ENCODE measurements at places on chromosomes 4 and X.

DNA sequence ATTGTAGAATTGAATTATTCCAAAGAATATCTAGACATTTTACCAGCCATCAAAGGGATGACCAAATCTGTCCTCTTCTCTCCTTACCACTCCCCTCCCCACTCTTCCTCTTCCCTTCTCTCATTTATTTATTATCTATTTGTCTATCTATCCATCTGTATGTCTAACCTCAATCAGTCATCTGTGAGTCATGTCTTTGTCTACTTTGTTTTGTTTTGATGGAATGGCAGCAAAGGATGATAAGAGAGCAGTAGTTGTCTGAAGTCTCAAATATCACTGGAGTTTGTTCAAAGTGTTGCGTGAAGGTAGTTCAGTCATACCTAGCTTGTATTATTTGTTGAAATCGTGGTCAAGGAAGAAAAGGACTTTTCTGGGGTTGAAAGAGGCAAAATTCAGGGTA, 34.7 kb upstream of the PGRMC2 start:
- DNase-seq, result no peak

DNA sequence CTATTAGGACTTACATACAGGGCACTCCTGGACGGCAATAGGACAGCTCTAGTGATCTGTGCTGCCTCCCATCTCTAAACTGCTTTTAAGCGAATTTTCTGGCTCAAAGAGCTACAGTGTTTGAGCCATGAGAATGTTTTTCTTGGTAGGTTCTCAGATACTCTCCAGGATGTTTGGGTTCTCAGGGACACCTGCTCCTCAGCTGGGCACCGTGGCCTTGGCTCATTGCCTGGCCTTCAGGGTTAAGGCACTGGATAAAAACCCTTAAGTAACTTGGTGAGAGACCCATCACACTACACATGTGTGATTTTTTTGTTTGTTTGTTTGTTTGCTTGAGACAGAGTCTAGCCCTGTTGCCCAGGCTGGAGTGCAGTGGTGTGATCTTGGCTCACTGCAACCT, 38.5 kb upstream of the HERC5 start:
- DNase-seq, result no peak

DNA sequence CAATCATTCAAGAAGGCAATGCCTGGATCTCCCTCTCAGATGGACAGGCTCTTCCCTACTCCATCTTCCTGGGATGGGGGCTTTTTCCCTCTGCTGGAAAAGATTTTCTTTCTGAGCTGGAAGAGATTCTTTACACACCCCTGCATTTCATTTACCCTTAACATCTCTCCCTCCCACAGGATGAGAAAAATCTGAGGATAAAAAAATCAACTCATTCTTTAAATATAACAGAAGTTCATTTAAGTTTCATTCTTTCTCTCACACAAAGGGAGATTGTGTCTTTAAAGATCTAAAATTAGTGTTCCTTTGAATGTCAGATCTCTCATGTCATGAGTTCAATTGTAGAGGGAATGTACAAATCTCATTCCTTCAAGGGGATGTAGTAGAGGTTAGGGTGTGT, 109.0 kb downstream of the ZNF518B start:
- no peak for DNase-seq

DNA sequence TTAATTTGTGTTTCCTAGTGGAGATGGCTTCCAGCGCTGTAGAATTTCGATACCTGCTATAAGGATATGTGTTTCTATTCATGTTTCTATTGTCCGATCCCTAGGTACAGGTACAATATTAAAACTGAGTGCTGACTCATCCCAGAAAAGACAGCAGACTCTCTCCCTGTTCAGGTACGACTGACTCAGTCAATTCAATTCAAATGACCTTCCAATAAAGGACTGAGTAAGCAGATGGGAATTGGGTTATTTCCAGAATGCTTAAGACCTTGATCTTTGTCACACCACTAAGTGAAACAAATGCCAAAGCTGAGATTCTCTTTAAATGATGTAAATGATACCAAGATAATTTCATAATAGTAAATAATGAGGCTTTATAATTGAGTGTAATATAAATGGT, 1596.9 kb downstream of the RPA4 start:
- no peak for DNase-seq

DNA sequence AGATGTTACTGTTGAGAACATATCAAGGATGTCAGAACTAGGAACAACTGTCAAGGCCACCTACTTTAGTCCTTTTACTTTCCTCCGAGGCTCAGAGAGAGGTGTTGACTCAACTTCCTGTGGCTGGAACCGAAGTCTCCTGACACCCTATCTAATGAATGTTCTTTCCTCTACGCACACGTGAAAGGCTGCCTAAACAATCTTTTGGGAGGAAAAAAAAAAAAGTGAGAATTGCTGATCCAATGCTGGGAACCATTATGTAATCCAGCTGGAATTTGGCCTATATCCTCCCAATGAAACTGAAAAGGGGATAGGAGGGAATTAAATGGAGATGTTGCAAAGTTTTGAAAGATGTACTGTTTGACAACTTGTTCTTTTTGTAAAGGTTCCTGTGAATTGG, 8.3 kb upstream of the MAP7D3 start:
- DNase-seq, result no peak

GRCh38 chr4:54695337-54695736, 37.6 kb downstream of the KIT start:
- no peak for DNase-seq
